ENCODE measurements at places on chromosomes 7 and 10.

DNA sequence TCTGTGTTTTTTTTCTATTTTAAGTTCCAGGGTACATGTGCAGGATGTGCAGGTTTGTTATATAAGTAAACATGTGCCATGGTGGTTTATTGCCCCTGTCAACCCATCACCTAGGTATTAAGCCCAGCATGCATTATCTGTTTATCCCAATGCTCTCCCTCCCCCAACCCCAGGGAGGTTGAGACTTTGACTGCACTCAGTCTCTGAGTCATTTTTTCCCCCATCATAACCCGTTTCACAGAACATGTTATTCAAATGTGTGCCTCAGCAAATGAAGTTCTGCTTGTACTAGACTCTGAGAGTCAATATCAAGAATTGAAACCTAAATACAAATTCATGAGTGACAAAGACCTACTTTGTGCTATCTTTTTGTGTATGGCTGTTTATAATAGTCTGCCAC, 70.0 kb upstream of the CYP26C1 start:
- no peak for DNase-seq

- no peak for DNase-seq
Observed at GRCh38 chr10:119378737-119379067, 163.8 kb downstream of the RGS10 start.

GRCh38 chr10:30436191-30436611, 2.2 kb downstream of the MAP3K8 start:
- DNase-seq = no peak

GRCh38 chr10:54559498-54559897, 241.5 kb downstream of the PCDH15 start:
- no peak for DNase-seq

GRCh38 chr7:112497481-112497880, 16.7 kb downstream of the LSMEM1 start:
- DNase-seq = no peak

DNA sequence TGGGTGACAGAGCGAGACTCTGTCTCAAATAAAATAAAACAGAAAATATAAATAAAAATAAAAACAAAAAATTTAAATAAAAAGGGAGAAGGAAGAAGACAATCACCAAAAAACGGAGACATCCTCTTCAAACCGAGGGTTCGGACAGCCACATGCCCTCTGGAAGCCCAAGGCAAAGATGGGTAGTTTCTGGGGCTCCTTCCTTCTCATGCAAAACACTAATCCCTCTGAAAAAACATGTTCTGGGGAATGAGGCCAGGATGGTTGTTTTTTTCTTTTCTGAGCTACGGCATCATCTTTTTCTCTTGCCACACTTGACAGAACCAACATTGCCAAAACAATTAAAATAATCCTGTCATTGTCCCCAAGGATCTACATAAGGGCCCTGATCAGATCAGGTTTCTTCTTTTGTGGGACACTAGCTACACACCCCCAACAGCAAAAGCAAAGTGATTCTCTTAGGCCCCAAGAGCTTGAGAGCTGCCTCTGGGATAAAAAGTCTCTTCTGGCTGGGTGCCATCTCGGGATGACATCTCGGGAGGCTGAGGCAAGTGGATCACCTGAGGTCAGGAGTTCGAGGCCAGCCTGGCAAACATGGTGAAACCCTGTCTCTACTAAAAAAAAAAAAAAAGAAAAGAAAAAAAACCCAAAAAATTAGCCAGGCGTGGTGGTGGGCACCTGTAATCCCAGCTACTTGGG, 14.2 kb upstream of the POR start:
- no peak for DNase-seq

DNA sequence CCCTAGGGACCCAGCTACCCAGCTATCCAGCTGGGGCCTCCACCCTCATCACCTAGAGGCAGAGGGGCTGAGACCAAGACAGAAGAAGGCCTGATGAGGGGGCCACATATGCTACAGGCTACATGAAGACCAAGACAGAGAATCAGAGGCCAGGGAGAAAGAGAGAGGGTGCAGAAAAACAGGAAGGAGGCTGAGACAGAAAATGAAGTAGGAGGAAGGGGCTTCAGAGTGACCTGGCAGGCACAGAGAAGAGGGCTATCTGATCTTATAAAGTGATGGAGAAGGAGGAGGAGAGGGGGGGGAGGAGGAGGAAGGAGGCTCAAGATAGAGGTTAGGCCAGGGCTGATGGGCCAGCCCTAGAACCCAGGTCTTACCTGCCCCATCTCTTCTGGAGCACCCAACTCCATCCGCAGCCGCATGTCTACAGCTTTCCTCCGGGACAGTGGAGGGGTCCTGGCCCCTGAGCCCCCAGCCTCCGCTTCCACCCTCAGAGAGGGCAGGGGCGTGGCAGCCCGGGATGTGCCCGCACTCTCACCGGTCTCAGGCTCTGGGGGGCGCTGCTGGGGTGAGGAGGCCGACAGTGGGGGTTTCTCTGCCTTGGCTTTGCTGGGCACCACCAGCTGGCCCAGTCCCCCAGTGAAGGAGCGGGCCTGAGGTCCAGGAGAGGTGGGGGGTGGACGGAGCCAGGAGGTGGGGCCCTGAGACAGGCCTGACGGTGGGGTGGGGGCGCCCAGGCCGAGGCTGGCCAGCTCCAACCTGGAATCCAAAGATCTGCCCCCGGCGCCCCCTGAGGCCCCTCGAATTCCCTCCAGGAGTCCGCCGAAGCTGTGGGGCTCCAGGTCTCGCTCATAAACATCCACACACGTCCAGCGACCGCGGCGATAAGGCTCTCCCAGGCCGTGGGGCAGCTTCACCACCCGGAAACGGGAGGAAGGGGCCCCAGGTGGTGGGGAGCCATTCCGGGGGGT, 1.8 kb downstream of the TSC22D4 start:
- no peak for DNase-seq

DNA sequence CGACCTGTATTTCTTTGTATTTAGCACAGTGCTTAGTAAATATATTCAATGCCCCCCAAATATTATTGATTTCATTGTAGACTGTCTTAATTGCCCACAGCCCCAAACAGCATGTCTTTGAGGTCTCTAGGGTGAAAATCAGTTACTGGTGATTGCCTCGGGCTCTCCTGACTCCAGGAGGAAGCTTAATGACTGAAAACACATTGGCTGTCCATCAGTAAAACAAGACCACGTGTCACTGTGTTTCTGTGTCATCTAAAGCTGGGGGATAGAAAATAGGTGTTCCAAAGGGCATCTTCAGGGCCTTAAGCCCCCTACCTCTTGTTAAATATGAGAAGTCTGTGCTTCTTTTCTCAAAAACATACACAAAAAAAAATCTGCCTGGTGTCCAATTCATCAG, 67.9 kb downstream of the CACNA2D1 start:
- no peak for DNase-seq

DNA sequence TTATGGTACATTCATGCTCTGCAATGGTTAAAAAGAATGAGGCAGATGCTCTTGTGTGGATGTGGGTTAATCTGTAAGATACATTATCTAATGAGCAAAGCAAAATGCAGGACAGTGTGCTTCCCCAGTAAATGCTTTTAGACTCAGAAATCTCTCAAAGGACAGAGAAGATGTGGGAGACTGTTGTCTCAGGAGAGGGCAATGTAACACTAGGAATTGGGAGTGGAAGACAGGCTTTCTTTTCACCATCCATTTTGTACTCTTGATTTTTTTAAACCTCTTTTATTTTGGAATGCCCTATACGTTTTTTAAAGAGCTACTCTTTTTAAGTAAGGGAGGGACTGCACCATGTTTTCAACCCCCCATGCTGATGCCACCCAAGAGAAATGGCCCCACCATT, 77.5 kb upstream of the ADAM12 start:
- no peak for DNase-seq

DNA sequence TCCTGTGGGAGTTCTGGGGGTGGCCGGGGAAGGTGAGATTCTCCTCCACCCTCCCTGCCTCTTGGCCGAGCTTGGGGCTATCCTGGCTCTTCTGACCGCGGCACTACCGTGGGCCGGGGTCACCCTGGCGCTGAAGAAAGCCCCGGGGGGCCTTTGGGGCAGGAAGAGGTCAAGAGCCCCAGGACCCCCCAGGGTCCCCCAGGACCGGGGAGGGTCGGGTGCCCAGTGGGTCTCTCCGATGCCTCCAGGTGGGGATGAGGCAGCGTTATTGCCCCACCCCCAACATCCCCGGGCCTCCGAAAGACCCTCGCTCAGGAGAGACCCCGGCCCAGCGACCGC, 439 bp upstream of the KNDC1 start:
- DNase-seq = no peak

- DNase-seq = no peak
Observed at GRCh38 chr7:47710201-47710935, 128.5 kb upstream of the TNS3 start.

GRCh38 chr7:127831318-127832219, 179.6 kb downstream of the SND1 start:
- DNase-seq = no peak

GRCh38 chr7:152313831-152314604, 121.8 kb downstream of the KMT2C start:
- DNase-seq = peak; percentile 86

DNA sequence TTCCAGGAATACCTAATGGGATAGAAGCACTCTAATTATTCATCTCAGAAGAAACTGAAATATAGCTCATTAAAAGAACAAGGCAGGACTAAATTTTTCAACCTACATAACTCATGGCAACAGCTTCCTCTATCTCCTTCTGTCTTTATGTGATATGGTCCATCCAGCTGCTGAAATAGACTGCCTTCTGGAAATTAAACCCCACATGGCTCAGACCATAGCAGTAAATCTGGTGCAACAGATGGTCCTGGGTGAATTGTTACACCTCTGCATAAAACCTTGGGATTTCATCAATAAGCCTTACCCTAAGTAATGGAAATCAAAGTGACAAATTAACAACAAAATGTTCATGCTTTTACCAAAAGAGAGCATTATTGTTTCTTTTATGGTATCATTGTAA, 205.6 kb upstream of the CSTF2T start:
- DNase-seq = no peak

- no peak for DNase-seq
Observed at GRCh38 chr7:93140582-93141191, 7.5 kb downstream of the SAMD9L start.
